Hypothalamus (tissue), 51 donors: ENCODE measurements at places on chromosomes 6 and 20.
A peak's percentile ranks its signal among the peaks of the same experiment; 100 is the strongest.

DNA sequence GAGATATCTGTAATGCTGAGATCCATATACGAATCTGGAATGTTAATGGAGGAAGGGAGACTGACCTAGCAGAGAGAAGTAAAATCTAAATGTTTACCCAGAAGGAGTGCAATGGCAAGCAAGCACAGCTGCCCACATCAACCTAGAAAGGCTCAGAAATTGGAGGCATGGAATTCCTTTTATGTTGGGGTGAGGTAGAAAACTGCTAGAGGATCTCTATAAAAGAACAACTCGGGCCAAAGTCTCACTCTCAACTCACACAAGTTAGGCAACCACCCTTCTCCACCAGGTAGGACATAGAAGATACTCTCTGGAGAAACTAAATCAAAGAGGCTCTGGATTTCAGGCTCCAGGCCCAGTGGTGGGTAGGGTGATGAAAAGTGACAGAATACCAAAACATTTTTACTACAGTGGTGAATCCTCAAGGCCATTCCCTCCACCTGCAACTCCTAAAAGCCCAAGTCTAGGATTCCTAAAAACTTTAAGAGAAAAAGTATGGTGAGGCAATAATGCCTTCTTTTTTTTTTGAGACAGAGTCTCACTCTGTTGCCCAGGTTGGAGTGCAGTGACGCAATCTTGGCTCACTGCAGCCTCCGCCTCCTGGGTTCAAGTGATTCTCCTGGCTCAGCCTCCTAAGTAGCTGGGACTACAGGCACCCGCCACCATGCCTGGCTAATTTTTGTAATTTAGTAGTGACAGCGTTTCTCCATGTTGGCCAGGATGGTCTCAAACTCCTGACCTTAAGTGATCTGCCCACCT is 9.5 kb upstream of the ADGRG6 start:
- no peak for DNase-seq

DNA sequence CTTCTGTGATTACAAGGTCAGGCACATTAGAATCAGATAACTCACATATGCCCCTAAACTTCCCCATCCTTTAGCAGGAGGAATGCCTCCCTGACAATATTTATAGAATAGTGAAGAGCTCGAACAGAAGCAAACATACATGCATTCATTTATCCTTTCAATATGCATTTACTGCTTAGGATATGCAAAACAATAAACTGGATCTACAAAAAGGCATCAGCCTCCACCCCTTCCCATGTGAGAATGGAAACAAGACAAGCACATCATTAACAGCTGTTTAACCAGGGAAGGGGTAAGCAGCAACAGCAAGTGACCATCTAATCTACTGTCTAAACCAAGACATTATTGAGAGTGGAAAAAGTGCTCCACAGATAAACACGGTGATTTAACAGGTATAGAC is 107.6 kb downstream of the MBOAT1 start:
- DNase-seq: no peak

DNA sequence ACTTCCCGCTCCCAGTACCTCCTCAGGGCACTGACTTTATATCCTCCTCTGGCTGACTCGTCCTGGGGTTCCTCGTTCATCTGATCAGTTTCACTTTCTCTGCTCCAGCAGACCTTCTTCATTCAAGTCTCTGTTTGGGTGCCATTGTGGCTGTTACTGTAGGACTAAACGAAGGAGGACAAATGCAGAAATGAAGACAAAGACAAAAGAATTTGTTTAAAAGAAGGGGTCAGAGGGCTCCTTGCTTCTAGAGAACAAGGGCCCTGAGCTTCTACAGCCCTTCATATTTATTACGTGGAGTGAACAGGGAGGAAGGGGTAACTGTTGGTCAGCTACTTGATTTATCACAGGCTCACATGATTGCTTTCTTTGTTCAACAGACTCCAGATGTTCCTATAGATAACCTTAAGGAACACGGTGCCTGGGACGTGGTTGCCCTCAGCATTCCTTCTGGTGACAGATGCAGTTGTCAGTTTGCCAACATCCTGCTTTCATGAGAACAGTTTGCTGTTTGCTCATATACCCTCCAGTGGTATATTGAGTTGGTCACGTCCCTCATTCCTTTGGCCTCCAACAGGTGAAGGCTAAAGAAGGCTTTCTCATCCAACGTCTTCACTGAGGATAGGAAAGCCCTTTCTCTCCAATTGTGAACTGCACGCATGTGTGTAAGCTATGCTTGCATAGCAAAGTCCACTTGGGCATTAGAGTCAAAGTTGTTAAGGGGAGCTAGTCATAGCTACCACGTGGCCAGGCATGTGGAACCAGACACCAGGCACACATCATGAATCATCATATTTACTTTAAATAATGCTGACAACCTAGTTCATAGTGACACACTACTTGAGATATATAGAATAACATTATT is 69.1 kb upstream of the BTN3A2 start:
- no peak for DNase-seq

- DNase-seq: no peak
Measured at GRCh38 chr20:56451056-56451765, 17.2 kb upstream of the RTF2 start.

DNA sequence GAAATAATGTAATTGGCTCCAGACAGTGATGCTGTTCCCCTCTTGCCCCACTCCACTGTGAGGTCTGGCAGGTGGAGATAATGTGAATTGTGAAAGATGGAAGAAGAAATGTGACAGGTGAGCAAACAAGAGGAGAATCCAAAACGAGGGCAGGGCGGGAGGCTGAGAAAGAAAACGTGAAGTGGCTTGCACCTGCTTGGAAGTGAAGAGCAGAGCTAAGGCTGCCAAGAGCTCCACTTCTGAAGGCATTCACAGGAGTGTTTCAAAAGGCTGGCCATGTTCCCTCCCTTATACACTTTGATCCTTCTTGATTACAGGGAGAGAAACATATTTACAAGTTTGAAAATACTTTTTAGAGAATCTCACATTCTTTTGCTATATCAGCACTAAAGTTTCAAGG is 359.4 kb downstream of the EPHA7 start:
- DNase-seq: no peak

DNA sequence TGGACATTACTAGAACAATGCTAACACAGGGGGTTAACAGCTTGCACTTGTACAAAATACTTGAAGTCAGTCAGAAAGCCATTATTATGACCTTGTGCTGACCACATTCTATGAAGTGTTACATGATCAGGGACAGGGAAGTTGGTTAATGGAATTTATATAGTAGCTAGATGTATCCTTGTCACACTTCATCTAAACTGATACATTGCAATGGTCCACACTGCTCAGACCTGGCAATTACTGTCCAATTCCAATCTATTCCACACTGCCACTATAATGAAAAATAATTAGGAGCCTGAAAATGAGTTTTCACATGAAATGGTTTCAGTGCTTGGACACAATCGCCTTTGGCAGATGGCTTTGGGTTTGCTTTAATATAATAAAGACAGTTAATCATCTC is 850.8 kb downstream of the EPHA7 start:
- DNase-seq: no peak

DNA sequence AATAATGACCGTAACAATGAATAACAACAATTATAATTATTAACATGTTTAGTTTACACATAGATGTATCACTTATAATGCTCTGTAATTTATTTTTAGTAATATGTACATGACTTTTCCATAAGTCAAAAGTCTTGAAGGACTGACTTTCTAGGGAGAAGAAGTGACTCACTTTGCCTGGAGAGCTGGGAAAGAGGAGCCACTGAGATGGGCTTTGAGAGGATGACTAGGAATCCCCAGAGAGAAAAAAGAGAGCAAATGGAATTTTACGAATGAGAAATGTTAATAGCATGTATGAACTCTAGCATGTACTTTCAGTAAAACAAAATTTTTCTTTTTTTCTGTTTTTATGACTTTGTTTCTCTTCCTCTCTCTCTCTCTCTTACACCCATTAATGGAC is 67.8 kb upstream of the RALY start:
- no peak for DNase-seq

GRCh38 chr6:4856785-4857184 is 80.6 kb downstream of the CDYL start:
- no peak for DNase-seq

DNA sequence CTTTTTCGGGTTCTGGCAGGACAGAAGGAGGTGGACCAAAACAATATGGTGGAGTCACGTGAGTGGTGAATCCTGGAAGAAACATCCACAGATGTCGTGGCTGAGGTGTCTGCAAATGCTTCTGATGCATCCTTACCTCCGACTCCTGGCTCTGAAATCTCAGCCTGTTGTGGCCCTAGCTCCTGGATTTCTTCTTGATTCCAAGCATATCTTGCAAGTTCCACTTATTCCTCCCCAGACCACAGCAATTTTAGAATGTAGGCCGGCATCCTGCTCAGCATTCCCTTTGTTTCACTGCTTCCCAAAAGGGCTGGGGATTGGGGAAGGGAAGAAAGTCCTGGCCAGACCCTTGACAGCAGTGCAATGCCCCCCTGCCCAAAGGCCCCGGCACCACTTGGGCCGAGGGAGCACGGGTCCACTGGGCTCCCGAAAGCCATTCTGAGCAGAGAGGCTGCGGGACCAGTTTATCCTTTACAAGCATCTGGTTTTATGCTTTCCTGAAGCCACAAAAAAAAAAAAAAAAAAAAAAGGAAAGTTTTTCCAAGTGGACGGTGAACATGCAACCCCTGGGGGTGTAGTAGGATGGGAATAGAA is 200.9 kb upstream of the RNF24 start:
- DNase-seq: no peak

DNA sequence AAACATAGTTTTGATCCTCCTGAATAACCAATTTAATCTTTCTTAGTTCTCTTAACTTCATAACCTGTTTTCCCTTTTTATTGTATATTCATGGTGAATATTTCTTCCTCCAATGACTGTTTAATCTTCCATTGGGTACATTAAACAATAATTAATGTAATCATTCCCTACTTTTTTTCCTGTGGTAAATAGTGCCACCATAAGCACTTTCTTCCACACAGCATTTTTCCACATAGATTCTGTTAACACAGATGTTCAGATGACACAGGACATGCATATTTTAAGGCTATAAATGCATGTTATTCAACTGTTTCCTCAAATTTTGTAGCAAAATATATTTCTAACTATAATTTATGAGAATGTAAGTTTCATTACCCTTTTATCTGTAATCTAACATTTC is 61.9 kb downstream of the CYP39A1 start:
- no peak for DNase-seq

- DNase-seq: no peak
Measured at GRCh38 chr6:168865-169455, 123.3 kb upstream of the DUSP22 start.

- DNase-seq: no peak
Measured at GRCh38 chr6:113331021-113331420, 526.1 kb upstream of the MARCKS start.

- no peak for DNase-seq
Measured at GRCh38 chr20:54058420-54059139, 11.8 kb downstream of the BCAS1 start.

DNA sequence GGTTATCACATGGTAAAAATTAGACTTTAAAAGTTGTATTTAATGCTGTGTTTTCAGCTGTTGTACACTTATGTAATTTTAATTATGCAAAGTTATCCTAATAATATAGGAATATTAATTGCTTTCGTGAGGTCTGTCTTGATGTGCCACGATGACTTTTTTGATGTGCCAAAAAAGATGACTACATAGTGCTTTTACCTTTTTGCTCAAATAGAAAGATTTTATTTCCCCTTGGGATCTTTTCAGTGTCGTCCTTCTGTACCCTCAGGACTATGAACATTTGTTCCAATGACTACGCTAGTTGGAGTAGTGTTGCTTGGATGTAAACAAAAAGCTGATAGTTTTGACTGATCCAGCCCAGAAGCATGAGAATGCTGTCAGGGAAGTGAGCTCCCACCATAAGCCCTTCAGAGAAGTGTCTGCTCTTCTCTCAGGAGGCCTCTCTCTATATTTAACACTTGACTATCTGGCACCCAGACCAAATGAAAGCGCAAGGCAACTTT is 1.2 kb upstream of the CD164 start:
- DNase-seq: no peak

DNA sequence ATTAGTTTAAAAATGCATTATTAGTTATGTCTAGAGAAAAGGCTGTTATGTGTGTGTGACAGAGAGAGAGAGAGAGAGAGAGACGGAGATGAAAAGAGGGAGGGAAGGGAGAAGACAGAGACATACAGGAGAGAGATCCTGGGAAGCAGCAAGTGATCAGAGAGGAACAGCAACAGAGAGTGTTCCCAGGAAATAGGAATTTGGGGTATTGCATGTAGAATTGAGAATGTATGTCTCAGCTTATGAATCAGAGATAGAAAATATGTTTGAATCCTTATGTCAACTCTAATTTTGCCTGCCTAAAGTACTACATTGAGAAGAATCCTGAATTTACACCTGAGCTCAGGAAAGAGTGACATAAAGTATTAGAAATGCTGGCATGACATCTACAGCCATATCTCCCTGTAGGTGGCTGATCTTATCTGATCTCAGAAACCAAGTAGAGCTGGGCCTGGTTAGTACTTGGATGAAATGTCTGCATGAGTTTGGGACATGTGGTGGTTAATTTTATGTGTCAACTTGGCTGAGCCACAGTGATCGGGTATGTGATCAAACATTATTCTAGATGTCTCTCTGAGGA is 130.6 kb downstream of the TENT5A start:
- no peak for DNase-seq

DNA sequence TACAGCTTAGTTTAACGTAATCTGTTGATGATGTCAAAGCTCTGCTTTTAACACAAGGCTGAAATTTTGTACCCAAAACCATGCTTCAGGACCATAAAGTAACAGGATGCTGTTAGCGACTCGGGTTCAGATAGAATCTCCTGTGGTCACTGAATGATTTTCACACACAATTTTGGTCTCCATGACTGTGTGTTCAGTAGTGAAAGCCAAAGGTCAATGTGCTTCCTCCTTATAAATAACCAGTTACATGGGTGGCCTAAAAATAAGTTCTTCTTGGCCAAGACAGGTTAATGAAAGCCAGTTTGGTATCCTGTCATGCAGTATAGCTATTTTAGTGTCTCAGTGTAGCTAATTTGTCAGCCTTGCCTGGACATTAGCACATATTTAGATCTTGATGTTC is 19.1 kb upstream of the LOC128125822 start:
- DNase-seq: no peak

GRCh38 chr20:56463428-56463827 is 5.0 kb upstream of the RTF2 start:
- DNase-seq: no peak

- DNase-seq: peak; percentile 0
Measured at GRCh38 chr6:32700391-32701040, 34.1 kb upstream of the HLA-DQB1 start.

GRCh38 chr20:46562373-46563169 is 12.1 kb upstream of the OCSTAMP start:
- peak; percentile 44 for DNase-seq

GRCh38 chr6:135627092-135627715 is 129.7 kb upstream of the AHI1 start:
- no peak for DNase-seq
